Cerebellum (tissue), 4 donors: ENCODE measurements at places on chromosomes 13 and 19.

DNA sequence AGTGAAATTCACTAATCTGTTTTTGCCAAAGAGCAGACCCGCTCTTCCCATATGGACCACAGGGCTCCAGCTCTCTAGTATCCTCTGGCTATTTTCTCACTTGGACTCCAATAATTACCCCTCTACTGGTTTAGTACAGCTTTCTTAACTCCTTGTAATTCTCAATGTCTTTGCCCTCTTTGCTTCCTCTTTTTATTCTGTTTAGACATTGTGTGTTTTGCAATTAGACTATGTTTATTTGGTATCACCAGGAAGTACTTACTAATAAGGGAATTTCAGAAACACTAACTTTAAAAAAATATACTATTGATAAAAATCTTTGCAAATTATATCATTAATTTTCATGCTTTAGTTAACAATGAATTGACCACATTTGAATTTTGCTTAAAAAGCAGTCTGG, 111.6 kb upstream of the OBI1 start:
- DNase-seq = no peak

DNA sequence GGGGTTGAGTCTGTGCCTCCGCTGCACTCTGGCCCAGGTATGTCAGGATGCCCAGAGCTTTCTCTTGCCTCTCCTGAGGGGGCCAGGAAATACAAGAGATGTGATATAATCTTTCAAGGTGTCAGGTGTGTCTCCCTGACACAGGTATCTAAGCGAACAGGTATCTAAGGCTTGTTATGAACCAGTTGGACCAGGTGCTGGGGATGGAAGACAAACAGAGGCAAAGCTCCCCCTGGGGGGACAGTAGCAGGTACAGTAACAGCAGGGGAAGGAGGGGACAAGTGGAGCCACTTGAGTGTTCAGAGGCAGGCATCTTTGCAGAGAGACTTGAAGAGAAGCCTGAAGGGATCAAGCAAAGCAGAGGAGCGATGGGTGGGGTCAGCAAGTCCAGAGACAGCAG, 2.6 kb downstream of the LENG1 start:
- DNase-seq = no peak

- DNase-seq = no peak
These were observed 122.1 kb downstream of the COG6 start for GRCh38 chr13:39777527-39778061.

GRCh38 chr19:13808856-13809255, 13.6 kb downstream of the ZSWIM4 start:
- DNase-seq = no peak

GRCh38 chr13:22455036-22455435, 725.7 kb upstream of the SGCG start:
- DNase-seq = no peak

DNA sequence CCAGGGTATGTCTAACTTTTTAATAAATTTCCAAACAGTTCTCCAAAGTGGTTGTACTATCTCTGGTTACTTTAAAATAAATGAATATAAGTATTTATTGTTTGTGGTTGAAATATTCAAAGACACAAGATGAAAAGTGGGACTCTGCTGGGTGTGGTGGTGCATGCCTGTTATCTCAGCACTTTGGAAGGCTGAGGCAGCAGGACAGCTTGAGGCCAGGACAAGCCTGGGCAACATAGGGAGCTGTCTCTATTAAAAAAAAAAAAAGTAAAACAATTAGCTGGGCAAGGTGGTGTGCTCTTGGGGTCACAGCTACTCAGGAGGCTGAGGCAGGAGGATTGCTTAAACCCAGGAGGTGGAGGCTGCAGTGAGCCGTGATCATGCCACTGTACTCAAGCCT, 10.4 kb downstream of the PNMA8A start:
- DNase-seq = no peak

DNA sequence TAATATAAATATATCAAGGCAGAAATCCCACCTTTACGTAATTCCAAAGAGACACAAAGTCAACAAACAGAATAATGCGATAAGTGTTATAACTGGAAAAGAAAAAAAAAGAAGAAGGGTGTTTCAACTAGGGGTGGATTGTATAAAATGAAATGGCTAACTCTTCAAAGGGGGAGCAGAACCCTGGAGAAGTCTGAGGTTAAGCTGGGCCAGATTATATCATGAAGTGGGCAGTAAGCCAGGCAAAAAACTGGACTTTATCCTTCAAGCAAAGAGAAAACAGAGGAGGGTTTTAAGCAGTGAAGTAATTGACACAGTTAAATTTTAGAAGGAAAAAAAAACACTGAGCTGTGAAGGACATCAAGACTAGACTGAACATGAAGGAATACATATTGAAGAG, 41.9 kb downstream of the TBC1D4 start:
- DNase-seq = no peak

DNA sequence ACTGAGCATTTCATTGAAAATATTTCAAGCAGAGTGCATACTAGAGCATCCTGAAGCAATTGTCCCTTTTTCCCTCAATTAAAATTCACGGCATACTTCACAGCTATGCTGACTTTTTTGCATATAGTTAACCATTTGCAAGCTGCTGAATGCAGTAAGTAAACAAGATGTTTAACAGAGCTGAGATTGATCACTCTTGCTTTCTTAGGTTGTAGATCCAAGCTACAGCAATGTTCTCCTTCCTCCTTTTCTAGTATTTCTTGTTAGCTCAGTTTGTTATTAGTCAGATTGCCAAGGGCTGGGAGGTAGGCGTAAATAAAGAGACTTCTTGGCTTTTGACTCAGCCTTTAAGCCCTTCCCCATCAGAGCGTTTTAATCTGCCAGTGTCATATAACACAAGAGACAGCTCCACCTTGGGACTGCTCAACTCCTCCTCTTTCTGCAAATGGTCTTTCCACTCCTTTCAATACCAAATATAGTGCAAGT, at the start of gene SLITRK6:
TSS of gene SLITRK6 (minus strand) at position 323 of the 486 bp plus-strand sequence. CDS start 2,911 bp downstream, outside the sequence.
- peak; percentile 33 for DNase-seq

DNA sequence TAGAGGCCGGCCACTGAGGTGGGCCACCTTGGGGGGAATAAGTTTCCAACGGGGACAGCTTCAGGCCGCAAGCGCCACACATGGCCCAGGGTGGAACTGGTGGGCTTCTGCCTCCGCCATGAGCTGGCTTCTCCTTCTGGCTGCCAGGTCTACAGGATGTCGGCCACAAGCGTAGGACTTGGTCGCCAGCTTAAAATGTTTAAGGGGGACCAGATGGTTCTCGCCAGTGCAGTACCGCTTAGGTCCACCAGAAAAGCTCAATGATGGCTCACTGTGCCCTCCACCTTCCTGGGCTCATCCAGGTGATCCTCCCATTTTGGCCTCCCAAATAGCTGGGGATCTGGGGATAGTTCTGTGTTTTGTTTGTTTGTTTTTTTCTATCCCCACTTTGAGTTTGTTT, 38.7 kb upstream of the ZNF254 start:
- DNase-seq = no peak

DNA sequence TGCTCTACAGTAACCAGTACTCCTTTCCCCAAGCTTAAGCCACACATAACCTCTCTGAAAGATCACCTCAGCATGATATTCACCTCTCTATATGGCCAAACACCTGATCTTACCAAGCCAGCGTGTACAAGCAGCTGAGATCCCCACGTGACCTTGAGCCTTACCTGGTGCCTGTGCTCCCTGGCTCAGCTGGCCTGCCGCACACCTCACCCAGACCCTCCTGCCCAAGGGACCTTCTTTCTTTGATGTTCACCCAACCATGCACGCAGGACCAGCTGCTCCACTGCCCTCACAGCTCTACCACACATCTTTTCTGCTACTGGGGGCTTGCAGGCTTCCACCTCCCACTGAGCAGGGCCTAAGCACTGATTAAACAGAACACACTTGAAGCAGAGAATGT, 9.0 kb downstream of the DHRS12 start:
- no peak for DNase-seq

- DNase-seq = no peak
These were observed 301.3 kb upstream of the DACH1 start for GRCh38 chr13:72168126-72168855.

DNA sequence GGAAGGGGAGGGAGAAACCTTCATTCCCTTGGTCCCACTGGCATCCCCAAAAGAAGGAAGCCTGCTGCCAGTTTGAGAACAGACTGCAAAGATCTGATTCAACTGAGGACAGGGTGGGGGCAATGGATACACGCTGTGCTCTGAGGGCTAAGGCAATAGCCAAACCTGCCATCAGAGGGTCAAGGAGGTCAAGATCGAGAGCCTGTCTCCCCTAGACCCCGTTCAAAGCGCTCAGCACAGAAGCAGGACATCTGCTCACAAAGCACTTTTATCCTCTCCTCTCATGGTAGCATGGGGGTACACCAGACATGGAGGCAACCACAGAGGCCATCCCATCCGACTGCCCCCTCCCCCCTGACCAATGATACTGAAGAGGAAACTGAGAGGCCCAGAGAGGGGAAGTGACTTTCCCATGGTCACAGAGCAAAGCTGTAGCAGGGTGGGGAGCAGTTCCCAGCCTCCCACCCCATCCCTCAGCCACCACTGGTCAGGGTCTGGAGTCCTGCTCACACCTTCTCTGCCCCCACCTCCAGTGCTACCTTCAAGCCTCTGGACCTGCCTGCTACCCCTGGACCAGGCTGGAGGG, 11.1 kb downstream of the POU2F2 start:
- no peak for DNase-seq

GRCh38 chr13:48302871-48303358, 636 bp upstream of the RB1 start:
- DNase-seq = no peak

GRCh38 chr13:103772576-103772975, 706.4 kb upstream of the SLC10A2 start:
- no peak for DNase-seq

DNA sequence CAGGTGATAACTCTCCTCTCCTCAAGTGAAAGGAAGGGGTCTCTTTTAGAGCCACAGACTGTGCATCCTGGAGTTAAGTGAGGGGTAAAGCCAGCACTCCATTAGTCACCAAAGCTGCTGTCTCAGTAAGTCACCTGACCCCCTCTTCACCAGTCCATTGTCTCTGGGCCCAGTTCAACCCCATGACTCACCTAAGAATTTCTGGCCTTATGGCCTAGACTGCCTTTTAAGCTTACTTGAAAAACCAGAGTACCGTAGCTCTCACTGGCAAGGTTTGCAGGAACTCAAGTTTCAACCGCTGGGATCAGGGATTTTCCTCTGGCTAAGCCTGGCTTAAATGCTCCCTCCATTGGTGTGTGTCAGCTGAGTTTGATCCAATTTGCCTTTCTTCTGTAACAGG, 23.4 kb upstream of the EID2 start:
- no peak for DNase-seq

DNA sequence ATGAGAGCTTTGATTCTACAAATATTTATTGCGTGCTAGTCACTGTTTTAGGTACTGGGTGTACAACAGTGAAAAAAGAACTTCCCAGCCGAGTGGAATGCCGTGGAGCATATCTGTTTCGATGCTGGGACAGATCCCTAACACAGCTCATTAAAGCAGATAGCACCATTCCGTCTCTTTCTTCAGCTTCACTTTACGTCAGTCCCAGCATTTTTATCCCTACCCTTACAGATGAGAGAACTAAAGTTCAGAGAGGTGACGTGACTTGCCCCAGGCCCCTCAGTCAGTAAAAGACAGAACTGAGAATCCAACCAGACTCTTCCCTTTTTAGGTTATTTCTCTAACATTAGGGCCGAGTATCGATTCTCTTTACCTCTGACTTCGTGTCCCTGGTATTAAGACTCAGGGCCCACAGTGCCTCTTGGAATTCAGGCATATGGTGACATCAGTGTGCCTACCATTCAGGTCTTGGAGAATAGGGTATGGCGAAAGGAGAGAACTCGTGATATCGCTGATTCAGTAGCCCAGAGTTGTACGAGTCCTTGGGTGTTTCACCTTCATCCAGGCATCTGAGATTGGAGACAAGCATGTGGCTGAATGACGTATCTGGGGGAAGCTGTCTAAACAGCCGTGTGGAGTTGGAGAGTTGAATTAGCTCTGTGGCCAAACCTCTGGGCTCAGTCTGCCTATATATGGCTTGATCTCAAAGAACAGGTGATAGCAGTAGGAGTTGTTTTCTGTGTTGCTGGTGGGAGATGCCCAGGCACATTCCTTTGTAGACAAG, 27.1 kb downstream of the ACTN4 start:
- DNase-seq = no peak

DNA sequence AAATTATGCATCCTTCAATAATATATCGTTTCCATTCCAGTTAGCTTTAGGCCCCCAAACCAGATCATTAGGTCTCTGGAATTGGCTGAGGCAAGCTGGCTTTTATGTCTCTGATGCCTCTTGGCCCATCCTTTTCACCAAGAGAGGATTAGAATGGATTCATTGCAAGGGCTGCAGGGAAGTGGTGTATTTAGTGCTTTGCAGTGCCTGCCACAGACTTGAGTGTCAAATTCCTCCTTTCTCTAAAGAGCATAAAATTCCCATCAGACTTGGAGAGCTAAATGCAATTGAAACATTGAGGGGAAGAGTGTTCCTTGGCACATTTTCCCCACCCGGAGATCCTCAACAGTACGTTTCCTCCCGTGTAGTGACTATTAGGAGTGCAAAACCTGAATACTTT, 302.6 kb downstream of the ATP8A2 start:
- no peak for DNase-seq
